ELF-1 (cell line): ENCODE measurements at places on chromosomes 7 and 10.
A peak's percentile ranks its signal among the peaks of the same experiment; 100 is the strongest.

GRCh38 chr7:50197549-50197948, 104.5 kb upstream of the ZPBP start:
- peak; percentile 47 for DNase-seq

- DNase-seq, result no peak
Observed at GRCh38 chr10:128631801-128632241, 505.6 kb upstream of the MKI67 start.

DNA sequence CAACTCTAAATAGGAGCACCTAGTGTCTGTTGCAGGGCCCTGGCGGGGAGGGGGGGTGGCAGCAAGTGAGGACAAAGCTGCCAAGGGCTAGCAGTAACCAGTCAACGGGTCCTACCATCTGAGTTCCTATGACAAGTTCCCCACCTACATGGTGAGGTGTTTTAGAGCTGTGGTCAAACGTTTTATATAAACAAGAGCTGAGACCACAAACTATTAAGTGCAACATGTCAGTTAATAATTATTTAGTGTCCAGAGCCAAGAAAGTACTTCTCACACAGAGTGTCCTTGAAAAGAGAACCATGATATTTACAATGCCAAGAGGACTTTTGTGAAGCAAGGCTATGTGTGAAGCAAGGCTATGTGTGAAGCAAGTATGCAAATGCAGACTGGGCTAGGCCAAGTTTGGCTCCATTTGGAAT, 434.7 kb downstream of the TNS3 start:
- DNase-seq, result no peak

- DNase-seq, result no peak
Observed at GRCh38 chr7:18653381-18654155, 158.0 kb downstream of the HDAC9 start.

GRCh38 chr10:104641187-104641936, at the start of gene SORCS3:
SORCS3 (plus strand) TSS chr10:104641290.
- peak; percentile 30 for DNase-seq

DNA sequence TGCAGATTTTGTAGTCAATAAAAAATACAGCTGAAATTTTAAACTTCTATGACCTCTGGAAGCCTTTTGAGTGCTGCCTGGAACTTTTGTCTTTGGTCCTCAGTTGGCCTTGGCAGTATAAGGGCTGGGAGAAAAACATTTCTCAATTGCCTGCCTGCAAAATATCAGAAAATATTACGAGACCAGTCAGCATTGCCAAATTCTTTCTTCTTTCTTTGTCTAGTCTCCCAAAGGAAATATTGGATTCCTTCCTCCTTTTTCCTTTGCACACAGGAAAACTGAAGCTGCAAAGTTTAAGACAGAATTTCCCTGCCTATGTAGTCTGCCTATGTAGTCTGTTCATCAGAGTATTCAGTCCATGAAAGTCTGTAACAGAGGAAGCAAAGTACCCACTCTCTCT, 95.9 kb downstream of the CHRM2 start:
- DNase-seq, result no peak

DNA sequence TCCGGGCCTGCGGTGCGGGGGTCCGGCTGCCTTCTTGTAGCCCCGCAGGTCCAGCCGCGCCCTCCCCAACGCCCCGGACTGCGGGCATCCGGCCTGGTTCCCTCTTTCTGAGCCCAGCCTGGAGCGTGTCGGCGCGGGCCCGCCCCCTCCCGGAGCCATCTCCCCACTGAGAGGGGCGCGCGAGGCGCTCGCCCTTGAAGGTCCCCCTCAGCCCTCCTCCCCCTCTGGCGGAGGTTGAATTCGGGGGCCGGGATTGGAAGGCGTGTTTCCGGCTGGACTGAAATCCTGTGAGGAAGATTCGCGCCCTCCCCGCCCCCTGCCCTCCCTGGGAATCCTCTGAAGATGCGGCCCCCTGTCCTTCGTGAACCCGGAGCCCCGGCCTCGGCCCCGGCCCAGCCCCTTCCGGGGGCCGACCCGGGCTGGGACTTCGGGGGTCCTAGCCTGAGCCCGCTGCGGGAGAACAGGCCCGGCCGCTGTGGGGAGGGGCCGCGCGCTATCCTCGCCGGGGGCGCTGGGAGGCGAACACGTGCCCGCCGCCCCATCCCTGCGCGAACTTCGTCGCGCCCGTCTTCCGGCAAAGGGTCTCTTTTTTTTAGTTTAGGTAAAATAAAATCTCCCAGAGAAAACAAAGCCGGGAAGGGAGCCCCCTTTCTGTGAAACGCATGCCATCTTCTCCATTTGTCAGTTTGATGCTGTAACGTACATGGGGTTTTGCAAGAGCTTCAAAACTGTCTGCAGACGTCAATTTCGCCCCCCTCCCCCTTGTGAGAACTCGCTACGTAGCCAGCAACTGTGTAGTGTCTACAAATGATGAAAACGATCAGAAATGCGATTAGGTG, 636 bp downstream of the PDCD4 start:
- peak; percentile 80 for DNase-seq

DNA sequence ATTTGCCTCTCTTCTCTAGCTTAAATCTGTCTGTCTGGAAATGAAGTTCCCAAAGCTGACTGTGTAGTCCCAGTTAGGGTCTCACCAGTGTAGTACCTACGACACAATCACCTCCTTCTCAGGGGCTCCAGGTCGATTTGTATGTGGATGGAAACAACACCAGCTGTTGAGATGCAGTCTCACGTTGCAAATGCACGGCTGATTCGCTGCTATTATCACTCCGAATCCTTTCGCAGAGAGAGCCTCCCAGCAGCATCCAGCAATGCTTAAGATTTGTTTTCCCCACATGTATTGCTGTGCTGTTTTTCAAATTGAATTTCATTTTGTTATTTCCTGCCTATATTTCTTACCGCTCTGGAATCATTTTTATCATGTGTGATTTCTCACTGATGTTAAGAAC, 16.3 kb downstream of the VSTM4 start:
- DNase-seq, result no peak

DNA sequence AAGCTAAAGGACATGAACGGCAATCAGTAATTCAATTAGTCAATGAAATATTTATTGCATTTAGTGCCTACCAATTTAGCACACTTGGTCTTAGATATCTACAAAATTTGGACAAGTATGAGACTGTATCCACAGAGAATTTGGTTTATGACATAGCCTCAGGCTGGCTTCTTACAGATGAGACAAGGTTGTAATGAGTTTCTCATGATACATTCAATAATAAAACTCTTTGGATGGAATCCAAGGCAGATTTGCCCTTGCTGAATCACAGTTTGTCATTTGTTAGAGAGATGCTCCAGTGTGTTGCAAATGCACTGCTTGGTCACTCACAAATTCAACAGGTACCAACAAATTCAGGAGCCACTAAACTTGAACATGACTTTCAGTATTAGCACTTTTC, 162.5 kb downstream of the GPR37 start:
- DNase-seq, result no peak

GRCh38 chr10:56296618-56297017, 64.4 kb downstream of the ZWINT start:
- DNase-seq, result no peak

DNA sequence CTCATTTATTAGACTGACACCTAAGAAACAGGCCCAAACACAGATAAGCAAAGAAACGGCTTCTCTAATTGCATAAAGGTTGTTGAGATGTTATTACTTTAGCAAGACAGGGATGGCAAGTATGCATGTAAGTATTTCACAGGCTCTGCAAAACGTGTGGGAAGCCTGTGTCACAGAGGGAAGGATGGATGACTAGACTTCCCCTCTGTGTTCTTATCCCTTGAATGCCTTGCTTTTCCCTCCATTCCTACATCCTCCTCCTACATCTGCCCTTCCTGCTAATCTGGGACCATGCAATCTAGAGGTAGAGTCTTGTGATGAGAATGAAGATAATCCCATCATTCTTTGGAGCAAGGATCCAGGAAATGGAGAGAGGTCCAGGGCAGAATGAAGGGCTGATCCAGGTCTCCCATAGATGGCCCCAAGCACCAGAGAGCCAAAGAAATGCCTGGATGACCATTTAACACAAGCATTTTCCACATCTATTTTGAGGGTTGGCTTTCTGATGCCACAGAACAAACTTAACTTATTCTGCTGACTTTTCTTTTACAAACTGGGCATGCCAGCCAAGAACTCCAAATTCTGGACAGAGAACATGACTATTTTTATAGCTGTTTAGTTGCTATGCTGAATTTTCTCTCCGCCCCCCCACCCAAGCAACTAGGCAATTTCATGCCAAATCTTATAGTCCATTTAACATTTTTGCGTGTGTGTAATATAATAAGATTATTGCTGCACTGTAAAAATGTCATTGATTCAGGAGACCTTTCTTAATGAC, 48.1 kb downstream of the NRP1 start:
- DNase-seq, result no peak

DNA sequence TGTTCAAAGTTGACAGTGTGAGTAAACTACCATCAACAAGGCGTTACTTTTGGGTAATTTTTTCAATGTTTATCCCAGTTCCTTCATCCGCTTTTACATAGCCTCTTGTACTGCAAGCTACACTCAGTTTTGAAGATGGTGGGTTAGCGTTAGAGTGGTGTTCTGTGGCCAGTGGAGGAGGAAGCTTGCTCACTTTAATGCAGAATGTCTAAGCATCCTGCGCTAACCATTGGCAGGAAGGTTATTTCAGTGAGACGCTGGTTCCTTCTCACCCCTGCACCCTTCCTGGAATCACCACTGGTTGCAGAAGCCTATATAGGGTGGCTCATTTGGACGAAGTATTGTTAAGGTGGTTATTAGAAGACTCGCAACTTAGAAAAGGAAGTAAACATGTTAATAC, 159.1 kb downstream of the CELF2 start:
- no peak for DNase-seq

DNA sequence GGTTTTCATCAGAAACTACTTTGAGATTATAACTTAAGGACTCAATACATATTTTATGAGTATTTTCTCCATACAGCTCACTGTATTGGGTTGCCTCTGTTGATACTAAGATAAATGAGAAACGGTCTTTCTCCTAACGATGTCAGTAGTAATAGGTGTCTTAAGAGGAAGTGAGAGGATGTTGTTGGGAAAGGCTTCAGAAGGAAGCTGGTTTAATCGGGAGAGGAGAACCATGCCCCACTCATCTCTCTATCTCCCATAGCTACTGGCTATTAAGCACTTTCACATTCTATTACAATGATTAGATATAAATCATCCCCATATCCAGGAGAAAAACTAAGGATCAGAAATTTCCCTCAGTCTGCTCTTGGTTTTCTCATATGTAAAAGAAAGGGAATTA, 2.0 kb downstream of the CLEC5A start:
- DNase-seq, result no peak

DNA sequence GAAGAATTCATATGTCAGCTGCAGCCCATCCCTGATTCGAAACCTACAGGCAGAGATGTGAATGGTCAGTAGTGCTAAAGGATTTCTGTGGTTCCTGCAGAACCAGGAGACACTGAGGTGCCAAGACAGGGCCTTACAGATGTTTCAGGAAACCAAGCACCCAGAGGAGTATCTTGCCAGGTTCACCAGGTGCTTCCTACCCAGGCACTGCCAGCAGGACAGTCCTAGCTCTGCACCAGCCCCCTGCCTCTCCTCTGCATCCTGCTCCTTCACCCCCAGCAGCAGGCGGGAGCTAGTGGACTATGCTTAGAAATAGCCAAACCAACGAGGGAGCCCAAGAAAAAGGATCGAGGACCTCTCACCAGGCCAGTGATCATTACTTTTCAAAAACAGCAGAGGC, 4.2 kb upstream of the IKZF1 start:
- no peak for DNase-seq

DNA sequence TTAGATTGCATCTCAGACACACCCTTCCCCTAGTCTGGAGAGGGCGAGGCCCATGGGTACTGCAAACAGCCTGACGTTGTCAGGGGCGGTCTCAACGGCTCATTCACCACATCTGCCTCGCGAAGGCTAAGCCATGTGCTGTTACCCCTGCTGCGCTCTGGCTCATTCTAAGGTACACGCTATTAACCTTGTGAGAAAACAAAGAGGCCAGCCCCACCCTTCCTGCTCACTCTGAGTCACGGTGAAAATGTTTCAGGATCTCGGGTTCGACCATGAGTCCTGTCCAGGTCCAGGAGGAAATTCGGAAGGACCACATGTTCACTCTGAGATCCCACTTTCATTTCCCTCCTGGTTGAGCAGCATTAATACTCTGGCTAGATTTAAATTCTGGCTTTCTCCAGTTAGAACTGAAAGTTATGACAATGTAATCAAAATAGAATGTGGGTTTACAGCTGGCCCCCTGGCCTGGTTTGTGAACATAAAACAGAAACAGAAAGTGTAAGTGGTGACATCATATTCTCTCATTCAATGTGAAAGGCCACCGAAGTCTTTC, 55.2 kb downstream of the EGFR start:
- peak; percentile 62 for DNase-seq

DNA sequence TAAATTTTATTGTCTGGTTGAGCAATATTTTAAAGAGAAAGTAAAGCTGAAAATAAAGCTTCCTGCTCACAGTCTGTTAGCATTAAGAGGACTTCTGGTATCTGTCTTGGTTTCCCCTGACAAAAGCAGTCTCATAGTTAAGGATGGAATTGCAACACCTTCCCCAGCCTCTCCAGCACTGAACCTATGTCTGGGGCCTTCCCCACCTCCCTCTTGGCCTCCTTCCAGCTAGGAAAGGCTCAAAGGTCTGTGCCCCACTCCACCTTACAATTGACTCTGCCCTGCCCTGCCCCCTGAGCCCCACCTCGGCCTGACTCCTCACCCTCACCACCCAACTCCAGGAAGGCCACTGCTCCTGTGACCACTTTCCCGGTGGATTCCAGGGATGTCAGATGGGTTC, 33.2 kb downstream of the COL17A1 start:
- DNase-seq, result no peak

DNA sequence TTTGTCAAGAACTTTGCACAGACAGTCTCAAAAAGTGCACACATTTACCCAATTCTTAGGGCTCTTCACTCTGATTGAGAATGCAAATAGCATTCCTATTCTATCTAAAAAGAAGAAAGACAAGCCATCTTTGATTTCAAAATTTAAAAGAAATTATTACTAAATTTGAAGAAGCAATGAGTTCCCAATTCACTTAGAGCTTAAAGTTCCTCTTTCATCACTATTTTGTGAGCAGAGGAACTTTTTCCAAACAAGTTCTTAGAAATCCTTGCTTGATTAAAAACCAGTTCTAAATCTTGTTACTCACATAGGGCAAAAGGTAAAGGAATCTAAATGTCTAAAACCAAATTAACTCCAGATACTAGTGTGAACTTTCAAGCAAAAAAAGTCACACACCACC, 56.4 kb downstream of the TBXAS1 start:
- DNase-seq, result no peak

- DNase-seq, result no peak
Observed at GRCh38 chr10:44755481-44755880, 155.7 kb upstream of the TMEM72 start.

GRCh38 chr10:127979045-127979444, 72.1 kb downstream of the PTPRE start:
- no peak for DNase-seq

DNA sequence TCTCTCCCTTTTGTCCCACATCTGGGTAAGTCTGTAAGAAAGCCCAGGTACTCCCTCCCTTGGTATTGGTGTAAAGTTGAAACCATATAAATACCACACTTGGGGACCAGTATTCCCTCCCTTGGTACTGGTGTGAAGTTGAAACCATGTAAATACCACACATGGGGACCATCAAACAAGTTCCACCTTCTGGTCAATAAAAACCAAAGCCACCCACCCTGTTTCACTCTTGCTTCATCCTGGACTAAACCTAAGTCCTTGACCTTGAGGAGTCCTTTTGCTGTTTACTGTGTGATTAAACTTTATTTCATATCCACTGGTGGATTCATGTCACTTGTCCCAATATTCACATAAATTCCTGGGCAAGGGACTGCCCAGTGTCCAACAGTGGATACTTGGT, 8.4 kb downstream of the P4HA1 start:
- no peak for DNase-seq
